ENCODE measurements at places on chromosomes 3 and 15.
A peak's percentile ranks its signal among the peaks of the same experiment; 100 is the strongest.

GRCh38 chr3:141941093-141941492 lies 64.7 kb downstream of the ATP1B3 start:
- no peak for DNase-seq

GRCh38 chr3:164683489-164683888 lies 394.8 kb downstream of the SI start:
- no peak for DNase-seq

DNA sequence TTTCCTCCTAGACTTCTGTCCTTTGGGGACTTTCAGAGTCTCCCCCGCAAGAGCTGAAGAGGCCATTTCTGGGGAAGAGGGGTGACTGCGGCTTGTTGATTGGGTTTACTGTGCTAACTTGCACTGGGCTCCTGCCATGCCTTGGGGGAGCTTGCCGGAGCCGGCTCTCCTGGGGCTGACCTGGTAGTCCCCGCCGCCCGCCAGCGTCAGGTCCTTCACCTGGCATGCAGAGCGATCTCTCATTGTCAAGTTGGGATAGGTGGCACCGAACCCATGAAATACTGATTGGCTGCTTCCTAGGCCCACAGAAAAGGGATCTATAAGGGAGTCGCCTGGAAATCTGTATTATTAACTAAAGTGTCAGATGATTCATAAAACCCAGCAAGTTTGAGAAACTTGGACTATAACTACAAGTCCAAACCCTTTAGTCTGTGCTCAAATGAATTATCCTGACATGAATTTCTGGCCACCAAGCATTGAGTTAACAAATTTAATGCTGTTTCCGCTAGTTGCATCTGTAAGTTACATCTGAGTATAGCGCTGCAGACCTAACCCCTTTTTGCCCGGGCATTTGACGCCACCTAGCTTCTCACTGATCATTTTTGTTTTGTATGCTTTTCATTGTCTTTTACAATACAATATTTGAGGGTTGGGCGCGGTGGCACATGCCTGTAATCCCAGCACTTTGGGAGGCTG lies 607 bp upstream of the IMP3 start:
- DNase-seq = peak; percentile 86

DNA sequence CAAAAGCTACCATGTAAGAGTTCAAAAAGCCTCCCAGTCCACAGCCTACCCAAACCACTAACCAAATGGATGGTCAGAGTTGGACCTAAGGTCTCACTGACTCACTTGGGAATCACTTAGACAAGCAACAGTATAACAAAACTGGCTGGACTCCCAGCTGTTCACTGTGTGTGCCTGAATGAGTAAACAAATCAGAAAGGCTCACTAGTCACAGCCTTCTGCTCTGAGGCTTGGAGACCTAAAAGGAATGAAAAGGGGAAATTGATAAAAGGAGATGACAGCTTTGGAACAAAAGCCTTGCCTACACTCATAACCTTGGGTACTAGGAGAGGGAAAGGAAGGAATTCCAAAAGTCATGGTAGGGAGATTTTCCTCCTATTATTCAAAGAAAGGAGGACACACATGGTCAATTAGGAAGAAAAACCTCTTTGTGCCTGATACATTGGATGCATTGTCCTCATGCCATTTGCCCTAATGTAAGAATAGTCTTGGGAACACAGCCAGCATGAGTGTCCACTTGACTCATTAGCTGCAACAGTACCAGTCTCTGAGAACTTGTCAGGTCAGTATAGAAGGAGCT lies 92.3 kb downstream of the FRMD5 start:
- no peak for DNase-seq

DNA sequence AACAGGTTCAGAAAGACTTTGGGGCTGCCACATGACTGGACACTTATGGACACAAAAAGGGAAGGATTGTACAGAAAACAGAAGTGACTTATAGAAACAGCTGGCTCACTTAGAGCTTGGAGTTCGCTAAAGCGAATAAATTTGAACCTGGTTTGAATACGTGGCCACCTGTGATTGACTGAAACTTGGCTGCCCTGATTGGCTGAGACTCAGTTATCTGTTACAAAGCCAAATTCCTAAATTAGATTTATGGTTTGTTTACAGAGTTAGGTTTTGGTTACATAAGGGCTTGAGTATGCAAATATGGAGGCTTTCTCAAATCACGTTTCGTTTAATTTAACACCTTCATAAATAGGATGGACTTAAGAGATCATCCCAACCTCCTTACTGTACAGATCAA lies 270.2 kb downstream of the THSD4 start:
- no peak for DNase-seq

DNA sequence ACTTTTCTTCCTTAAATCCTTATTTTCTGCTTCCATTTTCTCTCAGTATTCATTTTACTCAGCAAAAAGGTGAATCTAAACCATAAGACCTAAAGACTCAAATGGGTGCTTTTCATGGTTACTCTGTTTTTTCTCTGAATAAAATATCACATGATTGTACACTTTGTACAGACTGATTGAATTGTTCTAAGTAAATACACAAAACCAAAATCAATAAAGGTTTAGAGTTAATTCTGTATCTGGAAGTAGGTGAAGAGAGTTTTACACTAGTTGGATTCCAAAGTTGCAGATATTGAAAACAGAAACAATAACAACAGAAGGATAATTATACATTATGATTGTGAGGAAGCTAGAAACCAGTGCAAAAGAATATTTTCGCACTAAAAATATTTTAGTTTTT lies 546.2 kb downstream of the TUSC7 start:
- no peak for DNase-seq

DNA sequence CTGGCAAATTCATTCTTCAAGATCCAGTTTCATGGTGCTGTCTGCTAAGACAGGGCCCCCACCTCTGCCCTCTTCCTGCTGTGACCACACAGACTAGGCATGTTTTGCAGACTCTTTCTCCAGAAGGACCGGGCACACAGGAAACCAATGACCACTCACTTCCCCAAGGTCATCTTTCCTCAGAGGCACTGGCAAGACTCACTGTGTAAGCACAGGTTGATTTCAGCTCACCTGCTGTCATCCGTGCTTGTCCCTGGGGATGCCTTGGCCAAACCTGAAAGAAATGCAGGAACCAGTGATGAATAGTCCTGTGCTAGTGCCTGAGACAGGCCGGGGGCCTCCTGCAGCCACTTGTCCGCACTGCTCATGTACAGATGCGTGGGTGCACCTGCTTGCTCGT lies 33.5 kb downstream of the ALS2CL start:
- no peak for DNase-seq

DNA sequence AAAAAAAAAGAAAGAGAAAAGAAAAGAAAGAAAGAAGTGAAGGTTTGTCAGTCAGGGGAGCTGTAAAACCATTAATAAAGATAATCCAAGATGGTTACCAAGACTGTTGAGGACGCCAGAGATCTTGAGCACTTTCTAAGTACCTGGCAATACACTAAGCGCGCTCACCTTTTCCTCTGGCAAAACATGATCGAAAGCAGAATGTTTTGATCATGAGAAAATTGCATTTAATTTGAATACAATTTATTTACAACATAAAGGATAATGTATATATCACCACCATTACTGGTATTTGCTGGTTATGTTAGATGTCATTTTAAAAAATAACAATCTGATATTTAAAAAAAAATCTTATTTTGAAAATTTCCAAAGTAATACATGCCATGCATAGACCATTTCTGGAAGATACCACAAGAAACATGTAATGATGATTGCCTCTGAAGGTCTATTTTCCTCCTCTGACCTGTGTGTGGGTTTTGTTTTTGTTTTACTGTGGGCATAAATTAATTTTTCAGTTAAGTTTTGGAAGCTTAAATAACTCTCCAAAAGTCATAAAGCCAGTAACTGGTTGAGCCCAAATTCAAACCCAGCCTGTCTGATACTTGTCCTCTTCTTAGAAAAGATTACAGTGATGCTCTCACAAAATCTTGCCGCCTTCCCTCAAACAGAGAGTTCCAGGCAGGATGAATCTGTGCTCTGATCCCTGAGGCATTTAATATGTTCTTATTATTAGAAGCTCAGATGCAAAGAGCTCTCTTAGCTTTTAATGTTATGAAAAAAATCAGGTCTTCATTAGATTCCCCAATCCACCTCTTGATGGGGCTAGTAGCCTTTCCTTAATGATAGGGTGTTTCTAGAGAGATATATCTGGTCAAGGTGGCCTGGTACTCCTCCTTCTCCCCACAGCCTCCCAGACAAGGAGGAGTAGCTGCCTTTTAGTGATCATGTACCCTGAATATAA lies 2.0 kb downstream of the B2M start:
- no peak for DNase-seq

DNA sequence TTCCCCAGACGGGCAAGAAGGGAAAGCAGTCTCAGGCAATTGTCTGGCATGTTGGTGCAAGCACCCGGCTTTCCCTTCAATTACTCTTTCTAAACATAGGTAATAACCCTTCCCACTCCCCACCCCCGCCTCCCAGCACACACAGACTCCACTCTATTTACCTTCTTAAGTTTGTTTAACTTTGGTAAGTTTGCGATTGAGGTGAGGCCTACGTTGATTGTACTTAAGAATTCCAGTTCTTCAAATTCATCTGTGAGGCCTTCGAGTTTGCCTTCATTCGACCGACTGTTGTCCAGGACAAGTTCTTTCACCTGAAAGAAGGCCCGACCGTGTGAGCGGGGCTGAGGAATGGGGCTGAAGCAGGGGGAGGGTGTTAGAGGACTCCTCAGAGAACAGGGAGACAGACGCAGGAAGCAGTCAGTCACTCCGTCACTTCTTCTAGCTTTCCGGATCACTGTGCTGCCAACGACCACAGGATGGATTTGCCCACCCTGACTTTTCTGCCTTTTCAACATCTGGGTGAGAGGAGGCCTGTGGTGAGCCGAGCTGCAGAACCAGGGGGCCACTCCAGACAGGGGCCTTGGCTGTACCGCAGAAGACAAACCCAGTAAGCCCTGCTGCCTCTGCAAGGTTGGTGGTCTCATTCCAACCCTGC lies 33.0 kb downstream of the ANP32A start:
- DNase-seq = no peak
